ENCODE measurements at places on chromosomes 13 and 19. TPM values are rescaled to one million over a fixed set of nuclear protein-coding genes. Genes with fewer than 3 reads are reported as not detected.

MAG gene
- not detected for total RNA-seq

S1PR5 gene
- 2.7 TPM for total RNA-seq

CADM4 gene
- 10.8 TPM for total RNA-seq

NXNL1 gene
- total RNA-seq, result not detected

WDR87 gene
- not detected for total RNA-seq

BEST2 gene
- not detected for total RNA-seq

THAP8 gene
- 7.1 TPM for total RNA-seq
